ENCODE measurements at places on chromosomes 6 and 20.
A peak's percentile ranks its signal among the peaks of the same experiment; 100 is the strongest.

- DNase-seq = peak; percentile 54
Observed at GRCh38 chr20:52864916-52865605, 107.1 kb upstream of the TSHZ2 start.

GRCh38 chr20:57449398-57450354 lies 58.5 kb downstream of the RBM38 start:
- no peak for DNase-seq

DNA sequence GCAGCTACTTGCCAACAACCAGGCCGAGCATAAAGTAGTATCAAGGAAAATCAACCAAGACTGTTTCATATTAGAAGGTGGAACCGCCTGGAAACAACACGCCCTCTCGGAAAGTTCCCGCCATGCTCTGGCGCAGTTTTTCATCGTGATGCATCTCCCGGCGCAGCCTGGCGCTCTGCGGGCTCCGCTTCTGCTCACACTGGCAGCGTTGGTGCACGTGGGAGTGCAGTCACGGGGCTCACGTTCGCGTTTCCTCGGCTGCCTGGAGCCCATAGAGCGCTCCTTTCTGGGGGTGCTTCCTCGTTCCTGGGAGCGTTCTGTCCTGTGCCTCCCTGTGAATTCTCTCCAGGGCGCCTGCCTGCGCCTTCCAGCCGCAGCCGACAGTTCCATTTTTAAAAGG lies 227.3 kb downstream of the TBXT start:
- no peak for DNase-seq

DNA sequence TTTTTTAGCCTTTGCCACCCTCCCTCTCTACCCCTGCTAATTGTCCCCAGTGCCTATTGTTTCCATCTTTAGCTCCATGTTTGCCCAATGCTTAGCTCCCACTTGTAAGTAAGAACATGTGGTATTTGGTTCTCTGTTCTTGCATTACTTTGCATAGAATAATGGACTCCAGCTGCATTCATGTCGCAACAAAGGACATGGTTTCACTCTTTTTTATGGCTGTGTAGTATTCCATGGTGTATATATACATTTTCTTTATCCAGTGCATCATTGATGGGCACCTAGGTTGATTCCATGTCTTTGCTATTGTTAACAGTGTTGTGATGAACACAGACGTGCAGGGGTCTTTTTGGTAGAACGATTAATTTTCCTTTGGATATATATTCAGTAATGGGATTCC lies 104.2 kb upstream of the GJE1 start:
- DNase-seq = no peak

GRCh38 chr6:47587493-47587892 lies 109.9 kb downstream of the CD2AP start:
- no peak for DNase-seq

- peak; percentile 30 for DNase-seq
Observed at GRCh38 chr6:41535766-41536165, 10.4 kb upstream of the FOXP4 start.

DNA sequence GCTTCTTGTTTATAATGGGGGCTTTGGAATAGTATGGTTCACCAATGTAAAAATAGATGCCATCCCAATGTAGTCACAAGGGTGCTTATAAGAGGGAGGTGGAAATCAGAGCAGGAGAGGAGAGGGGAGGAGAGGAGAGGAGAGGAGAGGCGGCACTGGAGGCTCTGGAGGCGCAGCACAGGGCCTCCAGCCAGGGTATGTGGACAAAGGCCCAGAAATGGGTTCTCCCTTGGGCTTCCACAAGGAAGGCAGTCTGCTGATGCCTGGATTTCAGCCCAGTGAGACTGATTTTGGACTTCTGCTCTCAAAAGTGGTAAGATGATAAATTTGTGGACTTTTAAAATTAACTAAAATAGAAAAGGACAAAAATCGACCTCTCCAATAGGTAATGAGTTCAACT lies 116.8 kb downstream of the RNASET2 start:
- no peak for DNase-seq

DNA sequence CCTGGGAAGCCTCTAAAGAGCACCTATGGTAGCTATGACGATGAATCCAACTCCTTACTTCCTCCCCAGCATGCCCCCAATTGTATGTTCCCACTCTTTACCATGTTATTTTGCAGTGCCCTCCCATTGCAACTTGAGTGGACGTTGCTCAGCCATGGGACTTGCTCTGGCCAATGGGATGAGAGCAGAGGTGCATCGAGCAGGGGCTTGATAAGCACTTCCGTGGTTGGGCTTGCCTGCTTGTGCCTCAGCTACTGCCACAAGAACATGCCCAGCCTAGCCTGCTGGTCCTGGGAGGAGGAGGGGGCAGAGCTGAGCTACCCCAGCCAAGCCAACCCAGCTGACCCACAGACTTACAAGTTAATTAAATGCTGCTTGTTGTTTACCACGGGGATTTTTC lies 71.1 kb upstream of the CTNNBL1 start:
- no peak for DNase-seq

- peak; percentile 72 for DNase-seq
Observed at GRCh38 chr6:154414021-154414813, 57.6 kb upstream of the IPCEF1 start.

GRCh38 chr20:53872561-53873229 lies 197.7 kb downstream of the BCAS1 start:
- DNase-seq = peak; percentile 66

DNA sequence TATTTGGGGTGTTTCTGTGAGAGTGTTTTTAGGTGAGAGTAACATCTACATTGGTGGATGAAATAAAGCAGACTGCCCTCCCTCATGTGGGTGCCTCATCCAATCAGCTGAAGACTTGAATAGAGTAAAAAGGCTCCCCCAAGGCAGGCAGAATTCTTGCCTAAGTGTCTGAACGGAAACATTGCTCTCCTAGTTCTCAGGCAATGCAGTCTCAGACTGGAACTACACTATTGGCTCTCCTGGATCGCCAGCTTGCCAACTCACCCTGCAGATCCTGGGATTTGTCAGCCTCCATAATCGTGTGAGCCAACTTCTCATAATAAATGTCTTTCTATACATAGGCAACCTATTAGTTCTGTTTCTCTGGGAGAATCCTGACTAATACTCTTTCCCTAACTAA lies 5.5 kb upstream of the TMEM170B start:
- DNase-seq = no peak

GRCh38 chr6:140653972-140654371 lies 1279.5 kb upstream of the CITED2 start:
- peak; percentile 48 for DNase-seq

DNA sequence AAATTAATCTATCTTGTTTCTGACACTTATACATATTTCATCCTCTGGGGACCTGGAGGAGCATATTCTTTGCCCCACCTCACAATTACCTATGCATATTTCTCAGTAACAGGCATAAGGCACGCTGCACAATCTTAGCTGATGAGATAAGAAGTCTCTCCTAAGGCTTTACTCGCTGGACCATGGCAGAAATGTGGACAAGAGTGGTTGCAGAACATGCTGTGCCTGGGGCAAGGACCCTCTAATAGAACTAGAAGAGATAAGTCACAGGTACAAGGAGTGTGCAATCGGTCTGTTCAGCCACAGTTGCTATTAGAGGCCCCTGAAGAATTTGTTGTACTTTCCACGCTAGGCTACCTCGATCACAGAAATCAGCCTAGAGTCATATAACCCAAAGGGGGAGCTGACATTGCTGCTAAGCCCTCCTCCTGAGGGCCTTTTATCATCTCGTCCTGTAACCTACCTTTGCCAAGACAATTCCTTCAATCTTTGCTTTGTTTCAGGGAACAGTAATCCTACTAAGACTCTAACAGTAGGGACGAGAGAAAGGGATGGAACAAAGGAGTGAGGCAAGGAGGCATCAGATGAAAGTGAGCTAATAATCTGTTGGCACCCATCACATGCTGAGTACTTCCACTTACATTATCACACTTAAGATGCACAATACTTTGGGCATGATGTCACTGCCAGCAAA lies 16.1 kb upstream of the DEFB129 start:
- DNase-seq = no peak

- DNase-seq = peak; percentile 44
Observed at GRCh38 chr20:53660078-53660909, 66.7 kb upstream of the ZNF217 start.

GRCh38 chr6:148771212-148771601 lies 24.4 kb downstream of the UST start:
- no peak for DNase-seq

GRCh38 chr20:18831830-18832499 lies 18.4 kb downstream of the SCP2D1 start:
- peak; percentile 43 for DNase-seq

GRCh38 chr6:66210964-66211363 lies 503.9 kb upstream of the EYS start:
- DNase-seq = no peak

DNA sequence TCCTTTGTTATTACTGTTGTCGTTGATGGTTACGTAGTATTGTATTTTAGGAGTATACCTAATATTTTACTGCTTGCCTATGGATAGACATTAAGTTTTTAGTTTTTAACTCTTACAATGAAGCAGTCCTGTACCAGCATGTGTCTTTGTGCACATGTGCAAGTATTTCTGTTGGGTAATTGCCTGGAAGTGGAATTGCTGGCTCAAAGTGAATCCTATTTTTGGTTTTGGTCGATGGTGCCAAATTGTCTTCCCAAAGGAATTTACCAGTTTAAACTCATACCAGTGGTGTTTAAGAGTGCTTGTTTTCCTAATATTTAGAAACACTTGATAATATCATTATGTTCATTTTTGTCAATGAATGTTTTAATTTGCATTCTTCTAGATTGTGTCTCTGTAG lies 75.5 kb downstream of the ANKS1A start:
- DNase-seq = no peak

Data from M059J (cell line).